Activated CD8-positive, alpha-beta memory T cell treated with anti-CD3 and anti-CD28 coated beads for 1 hour (primary cell): ENCODE measurements at places on chromosomes 6 and 20.

DNA sequence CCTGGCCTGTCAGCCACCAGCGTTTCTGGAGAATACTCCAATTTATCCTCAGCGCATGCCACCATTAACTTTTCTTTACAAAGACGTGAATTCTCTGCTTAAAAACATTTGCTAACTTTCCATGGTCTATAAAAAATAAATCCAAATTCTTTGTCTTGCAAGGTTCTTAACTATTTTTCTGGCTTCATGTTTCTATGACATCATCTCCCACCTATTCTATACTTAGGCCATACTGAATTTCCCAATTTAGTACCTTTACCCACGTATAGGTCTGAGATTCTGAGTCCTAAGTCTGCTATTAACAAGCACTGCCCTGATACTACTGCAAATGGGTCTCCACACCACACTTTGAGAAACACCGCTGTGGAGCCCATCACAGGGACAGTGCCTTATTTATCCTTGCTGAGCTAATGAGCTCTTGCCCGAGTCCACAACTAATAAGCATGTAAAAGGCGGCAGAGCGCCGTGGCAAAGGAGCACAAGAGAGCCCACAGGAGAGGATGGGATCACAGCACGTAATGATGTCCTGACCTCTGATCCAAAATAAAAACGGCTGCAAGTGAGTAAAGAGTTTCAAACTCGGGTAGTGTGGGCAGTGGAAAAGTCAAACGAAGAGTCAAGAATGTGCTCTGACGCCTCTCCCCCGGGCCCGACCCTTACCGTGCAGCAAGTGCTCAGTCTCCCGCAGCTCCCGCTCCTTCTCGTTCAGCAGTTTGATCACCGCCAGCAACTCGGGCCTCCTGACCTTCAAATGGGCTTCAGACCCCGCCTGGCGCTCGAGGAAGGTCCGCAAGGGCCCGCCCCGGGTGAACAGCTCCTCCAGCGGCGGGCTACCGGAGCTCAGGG is 519 bp downstream of the MTRF1L start:
- DNase-seq: no peak

- no peak for DNase-seq
These were observed 51.3 kb upstream of the SAMD3 start for GRCh38 chr6:130274007-130274406.

- DNase-seq: no peak
These were observed 25.0 kb downstream of the VGLL2 start for GRCh38 chr6:117290173-117290846.

DNA sequence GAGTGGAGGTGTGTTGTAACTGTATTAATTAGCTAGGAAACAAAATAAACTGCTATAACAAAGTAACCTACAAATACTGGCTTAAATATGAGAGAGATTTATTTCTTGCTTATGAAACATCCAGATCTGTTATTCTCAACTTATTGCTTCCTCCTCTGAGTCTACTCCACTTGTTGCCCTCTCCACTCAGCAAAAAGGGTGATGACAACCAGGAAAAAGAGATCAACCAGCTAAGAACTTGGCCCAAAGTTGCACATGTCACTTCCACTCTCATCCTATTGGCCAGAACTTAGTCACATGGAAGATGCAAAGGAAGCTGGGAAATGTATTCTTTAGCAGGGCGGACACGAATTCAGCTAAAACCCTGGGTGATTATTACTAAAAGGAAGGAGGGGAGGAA is 5.2 kb upstream of the TP53RK start:
- DNase-seq: no peak

GRCh38 chr20:6053064-6053775 is 640 bp downstream of the LRRN4 start:
- no peak for DNase-seq

DNA sequence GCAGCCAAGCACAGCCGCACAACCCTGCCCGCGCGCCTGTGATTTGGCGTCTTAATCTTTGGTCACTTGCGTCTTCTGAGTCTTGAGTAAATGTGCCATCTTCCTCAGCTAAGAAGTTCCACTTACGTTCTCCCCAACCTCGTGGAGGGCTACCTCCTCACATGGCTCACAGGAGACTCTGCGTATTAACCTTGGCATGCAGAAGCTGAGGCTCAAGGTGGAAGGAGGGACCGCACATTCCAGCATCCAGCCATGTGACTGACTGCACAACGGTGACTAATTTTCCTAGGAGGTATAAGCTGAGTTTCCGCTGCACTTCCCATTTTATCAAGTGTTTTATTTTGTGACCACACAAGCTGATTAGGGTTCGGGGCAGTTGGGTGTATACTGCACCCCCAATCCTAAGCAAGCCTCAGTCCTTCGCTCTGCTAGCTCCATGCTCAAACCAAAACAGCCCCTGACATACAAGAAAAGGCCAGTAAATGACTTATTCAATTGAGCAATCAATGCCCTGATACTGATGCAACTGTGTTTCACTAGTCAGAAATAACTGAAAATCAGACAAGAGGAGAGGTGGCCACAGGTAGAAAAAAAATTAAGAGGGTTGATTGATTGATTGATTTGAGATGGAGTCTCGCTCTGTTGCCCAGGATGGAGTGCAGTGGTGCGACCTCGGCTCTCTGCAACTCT is 7.0 kb downstream of the BEND3 start:
- DNase-seq: no peak

DNA sequence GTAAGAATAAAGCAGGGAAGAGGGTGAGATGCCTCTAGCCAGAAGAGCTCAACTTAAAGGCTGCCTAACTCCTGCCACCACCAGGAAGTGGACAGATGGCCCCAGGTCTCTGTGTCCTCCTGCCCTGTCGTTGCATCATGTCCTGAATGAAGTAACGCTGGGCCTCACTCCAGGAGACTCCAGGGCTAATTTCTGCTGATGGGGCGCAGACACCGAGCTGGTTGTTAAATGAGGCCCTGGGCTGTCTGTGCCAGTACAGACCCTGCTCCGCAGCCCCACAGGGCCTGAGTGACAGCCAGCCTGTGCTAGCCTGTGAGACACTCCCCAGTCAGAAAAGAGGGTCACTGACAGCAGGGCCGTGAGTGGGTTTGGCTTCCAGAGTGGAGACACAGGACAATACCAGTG is 6.5 kb downstream of the IP6K3 start:
- DNase-seq: no peak

GRCh38 chr6:25519856-25520255 is 132.2 kb upstream of the SCGN start:
- DNase-seq: no peak

- no peak for DNase-seq
These were observed 4.0 kb upstream of the TUBB2B start for GRCh38 chr6:3231247-3232016.

DNA sequence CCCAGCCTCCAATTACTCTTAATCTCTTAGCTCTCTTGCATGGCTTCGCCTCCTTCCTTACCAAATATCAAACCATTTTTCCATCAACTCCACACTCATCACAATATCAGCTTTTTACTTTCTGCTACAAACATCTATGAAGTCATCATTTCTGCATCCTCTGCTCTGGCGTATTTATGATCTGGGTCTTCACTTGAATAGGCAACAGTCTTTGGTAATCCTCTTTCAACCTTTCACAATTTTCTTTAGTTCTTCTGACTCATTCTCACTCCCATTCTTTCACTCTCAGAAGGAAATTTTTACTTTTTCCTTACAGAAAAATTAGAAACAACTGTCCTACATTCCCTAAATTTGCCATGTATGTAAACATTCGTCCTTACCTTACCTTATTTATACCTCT is 522.4 kb downstream of the HDGFL1 start:
- DNase-seq: no peak

GRCh38 chr6:139485742-139486475 is 111.5 kb upstream of the CITED2 start:
- DNase-seq: no peak

GRCh38 chr20:62507323-62507722 is 31.5 kb upstream of the GATA5 start:
- DNase-seq: no peak

- no peak for DNase-seq
These were observed 646.0 kb upstream of the MARCKS start for GRCh38 chr6:113211170-113211569.

DNA sequence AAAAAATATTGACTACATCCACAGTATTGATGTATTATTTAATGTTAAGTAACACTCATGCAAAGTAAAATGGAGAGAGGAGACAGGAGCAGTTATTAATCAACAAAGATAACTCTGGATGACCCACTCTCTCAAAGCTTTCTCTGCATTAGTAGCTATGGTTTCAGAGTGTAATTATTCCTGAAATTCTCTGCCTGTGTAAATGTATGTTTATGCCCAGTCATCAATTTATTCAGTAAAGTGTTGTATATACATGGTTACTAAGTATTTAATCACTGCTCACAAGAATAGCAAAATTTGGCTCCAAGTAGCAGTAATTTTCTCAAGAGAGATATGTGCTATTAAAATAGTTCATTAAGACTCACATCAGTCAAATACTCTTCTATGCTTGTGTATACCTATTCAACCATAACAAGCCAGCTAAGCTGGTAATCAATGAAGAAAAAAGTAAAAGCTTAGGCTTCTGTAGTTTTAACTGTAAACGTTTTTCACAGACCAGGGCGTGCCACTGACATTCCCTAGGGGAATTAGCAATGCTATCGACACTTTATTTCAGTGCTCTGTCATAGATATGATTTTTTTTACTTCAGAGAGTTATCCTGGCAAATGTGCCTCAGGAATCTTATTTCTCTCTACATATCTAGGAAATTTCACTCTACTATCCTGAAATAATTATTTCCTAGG is 54.0 kb upstream of the RAB32 start:
- DNase-seq: no peak

DNA sequence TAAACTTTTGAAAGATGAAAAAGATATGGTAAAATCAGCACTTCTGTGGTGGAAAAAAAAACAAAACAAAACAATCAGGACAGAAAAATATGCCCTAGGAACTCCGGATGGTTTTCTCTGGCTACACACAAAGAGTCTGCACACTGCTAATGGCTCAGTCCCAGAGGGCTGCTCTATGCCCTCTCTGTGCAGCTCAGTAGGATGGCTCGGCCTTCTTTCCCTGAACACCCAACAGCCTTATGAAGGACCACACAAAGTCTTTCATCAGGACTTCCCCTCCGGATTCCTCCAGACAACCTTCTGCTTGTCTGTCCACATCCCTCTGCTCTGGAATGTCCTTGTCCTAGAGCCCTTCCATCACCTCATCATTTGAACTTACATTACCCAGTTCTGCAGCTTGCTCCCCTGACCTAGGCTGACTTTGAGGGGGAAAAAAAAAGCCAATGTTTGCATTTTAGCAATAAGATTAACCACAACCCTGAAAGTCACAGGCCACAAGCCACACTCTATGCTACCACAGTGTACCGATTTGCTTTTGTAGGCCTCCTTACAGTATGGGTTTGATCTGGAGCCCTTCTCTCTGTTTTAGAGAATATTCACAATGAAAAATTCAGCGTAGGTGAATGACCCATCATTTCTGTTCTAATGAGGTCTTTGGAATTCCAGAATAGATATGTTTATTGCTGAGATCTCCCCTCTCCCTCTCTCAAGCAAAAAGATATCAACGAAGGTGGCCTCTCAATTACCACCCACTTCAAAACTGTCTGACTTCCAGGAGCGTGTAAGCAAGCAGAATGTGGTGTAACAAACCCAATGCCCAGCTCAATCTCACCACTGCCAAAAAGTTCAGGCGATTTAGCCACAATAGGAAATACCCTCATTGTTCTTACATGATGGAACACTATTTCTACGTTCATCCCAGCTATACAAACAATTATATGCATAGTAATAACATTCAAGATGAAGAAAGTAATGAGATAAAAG is 164.0 kb downstream of the GMDS start:
- DNase-seq: no peak

DNA sequence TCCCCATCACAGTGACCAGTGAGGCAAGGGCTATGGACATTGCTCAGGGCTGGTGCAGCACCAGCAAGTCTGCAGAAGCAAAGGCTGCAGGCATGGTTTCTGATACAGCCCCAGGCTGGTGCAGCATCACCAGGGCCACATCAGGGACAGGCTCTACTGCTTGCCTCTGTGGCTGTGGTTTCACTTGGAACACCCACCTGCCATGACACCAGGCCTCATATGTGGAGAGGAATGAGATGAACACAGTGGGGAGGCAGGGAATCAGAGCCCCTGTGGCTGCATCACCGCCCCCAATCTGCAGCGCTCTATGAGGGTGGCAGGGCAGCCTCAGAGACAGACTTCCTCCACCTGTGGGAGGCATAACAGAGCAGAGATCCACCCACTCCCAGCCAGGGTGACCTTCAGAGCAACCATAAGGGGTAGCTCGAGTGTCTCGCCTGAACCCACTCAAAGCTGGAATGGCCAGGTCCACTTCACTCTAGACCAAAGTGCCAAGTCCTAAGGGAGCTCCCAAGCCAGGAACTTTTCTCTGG is 7.9 kb downstream of the RING1 start:
- no peak for DNase-seq

GRCh38 chr20:37407019-37407566 is 61.2 kb downstream of the SRC start:
- DNase-seq: no peak

DNA sequence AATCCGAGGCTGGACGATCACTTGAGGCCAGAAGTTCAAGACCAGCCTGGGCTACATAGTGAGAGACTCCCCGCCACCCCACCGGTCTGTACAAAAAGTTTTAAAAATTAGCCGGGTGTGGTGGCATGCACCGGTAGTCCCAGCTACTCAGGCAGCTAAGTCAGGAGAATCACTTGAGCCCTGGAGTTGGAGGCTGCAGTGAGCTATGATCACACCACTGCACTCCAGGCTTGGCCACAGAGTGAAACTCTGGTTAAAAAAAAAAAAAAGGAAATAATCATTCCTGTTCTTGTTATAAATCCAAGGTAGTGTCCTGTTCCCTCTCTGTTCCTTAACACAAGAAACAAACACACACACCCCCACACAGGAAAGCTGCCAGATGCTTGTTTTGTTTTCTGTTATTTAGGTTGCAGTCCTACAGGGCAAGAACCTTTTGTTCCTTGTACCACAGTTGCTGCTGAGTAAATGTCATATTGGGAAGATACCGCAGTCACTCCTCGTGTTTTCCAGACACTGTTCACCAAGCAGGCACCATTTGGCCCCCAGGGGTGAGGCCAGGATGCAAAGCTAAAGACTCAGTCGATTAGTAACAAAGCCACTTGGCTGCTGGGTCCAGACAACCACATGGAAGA is 28.9 kb downstream of the ASIP start:
- DNase-seq: no peak

DNA sequence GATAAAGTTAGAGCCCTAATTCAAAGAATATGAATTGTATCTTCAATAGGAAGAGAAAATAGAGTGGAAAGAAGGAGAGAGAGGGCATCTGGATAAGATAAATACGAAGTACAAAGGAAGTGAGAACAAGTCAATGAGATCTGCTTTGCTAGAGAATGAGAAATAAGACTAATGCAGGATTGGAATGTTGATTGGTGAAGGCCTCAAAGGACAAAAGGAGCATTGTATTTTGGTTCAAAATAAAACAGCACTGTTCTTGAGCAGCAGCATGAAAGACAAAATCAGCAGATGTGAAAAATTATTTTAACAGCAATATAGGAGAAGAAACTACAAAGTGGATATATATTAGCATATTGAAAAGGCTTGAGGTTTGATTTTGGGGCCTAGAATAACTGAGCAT is 5.1 kb upstream of the TMEM244 start:
- DNase-seq: no peak

DNA sequence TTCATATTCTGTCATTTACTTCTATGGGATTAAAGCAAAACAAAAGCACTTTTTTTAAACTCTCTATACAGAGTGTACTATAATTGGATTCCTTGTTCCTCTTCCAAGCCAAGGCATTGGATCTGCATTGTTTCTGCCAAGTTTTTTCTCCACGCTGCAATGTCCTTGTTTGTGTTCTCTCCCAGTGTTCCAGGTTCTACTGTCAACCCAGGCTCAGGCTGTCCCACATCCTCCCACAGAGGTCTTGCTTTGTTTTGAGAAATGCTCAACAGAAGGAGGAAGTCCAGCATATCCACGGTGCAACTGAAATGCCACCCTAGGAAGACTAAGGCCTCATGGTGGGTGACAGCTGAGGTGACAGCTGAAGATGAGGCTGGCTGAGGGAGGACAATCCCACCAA is 287.1 kb upstream of the PRDM1 start:
- DNase-seq: no peak
